ENCODE measurements at places on chromosomes 2 and 18.

GRCh38 chr2:123303731-123304130 is 721.4 kb upstream of the CNTNAP5 start:
- DNase-seq, result no peak

DNA sequence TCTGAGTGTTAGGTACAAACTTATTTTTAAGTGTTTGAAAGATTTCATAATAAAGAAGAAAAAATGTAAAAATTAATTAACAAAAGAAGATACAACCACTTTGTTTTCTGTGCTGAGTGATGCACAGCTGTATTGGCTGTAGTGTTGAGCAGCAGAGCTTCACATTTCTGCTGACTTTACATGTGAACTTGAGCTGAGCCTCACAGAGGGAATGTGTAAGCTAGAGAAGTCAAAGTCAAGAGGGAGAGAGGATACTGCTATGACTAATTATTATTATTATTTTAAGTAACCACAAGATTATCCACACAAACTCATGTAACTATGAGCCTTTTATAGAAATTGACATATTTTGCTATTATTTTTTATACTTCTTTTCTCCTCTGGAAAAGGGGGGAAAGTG is 159.1 kb upstream of the ZSWIM2 start:
- DNase-seq, result peak; percentile 3

GRCh38 chr2:24409700-24410556 is 49.6 kb upstream of the ITSN2 start:
- DNase-seq, result peak; percentile 32

DNA sequence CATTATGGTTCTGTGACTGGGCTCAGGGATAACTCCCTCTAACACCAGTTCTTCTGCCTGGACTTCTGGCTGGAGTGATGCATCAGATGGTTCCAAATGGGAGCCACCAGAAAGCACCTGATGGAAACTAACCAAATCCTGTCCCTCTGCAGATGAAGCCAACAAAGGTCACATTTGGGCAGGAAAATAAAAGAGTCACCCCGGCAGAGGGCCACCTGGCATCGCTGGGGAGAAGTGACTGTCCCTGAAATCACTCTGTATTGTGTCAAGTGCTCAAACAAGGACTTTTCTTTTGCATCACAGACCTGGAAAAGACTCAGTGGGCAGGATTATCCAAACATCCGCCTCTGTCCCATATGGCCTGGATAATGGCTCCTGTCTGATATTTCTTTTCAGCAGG is 47.5 kb downstream of the DNER start:
- no peak for DNase-seq

DNA sequence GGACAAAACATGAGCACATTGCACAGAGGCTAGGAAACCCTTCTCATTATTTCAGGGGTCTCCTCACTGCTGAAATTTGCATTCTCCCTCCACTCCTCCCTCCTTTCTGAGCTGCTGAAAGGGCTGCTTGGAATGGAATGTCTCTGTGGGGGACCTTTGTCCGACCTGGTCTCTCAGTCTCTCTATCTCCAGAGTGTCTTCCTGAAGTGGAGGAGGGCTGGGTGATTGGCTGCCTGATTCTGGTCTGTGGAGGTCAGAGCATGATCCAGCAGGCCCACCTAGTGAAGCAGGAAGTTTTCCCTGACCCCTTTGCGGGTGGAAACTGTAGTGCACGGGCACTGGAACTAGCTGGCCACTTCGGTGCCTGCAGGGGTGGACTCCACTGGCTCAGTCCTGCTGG is 560.5 kb upstream of the HS6ST1 start:
- no peak for DNase-seq

DNA sequence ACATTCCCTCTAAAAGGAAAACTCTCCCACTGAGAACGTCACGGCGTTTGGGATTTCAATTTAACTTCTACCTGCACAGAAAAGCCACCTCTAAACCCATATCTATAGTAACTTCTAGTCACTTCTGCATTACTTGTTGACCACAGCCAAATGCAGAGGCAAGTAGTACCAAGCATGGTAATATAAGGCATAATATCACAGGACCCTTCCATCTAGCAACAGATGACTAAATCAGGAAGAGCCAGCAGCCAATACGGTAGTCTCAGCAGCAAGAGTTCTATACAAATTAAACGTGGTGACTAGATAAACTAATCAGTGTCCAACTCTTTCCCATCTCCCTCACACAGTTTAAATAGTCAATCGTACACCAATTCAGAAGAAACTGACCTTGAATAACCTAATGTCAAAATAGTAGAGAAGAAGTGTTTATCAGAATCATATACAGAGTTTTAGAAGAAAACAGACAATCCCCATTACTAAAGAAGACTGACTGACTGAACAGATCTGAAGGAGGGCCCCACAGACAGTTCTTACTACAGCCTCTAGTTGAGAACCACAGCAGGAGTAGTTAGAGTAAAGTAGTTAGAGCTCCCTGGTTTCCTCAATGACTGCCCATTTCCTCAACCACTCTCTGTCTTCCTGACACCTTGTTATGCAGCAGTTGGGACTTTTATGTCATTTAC is 30.0 kb downstream of the MEMO1 start:
- no peak for DNase-seq

- no peak for DNase-seq
These were observed 280.1 kb downstream of the NEDD4L start for GRCh38 chr18:58323866-58324762.

DNA sequence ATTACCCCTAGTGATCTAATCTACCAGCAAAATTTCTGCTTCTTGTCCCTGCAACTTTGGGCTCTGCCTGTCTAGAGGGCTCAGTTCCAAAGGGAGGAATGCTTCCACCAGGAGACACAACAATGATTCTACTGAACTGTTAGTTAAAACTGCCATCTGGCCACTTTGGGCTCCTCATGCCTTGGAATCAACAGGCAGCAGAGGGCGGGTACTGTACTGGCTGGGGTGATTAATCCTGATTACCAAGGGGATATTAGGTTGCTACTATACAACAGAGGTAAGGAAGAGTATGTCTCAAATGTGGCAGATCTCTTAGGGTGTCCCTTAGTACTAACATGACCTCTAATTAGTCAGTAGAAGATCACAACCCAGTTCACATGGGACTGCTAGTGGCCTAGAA is 21.4 kb downstream of the HADHA start:
- DNase-seq, result no peak

- DNase-seq, result no peak
These were observed 295.1 kb downstream of the GALR1 start for GRCh38 chr18:77544792-77545191.

- DNase-seq, result no peak
These were observed 454.6 kb upstream of the TRIB2 start for GRCh38 chr2:12261986-12262680.

DNA sequence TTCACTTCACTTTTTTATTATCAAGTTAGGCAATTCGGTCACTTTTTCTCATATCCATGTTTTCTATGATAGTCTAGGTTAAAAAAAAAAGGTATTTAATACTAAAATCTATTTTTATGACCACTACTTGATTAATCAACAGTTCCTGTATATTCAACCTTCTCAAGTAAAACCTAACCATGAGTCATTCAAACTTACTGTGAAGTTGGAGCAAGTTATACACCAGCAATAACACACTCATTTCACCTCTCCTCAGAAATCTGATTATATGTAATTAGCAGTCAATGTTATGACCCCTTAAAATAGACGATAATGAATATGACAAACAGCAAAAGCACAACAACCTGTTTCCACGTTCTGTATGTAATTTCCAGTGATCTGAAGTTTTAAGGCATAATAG is 35.0 kb upstream of the ADAM17 start:
- DNase-seq, result no peak

GRCh38 chr18:21865043-21865442 is 124.5 kb downstream of the MIB1 start:
- DNase-seq, result no peak

- no peak for DNase-seq
These were observed 45.8 kb upstream of the RBM44 start for GRCh38 chr2:237752761-237753165.

GRCh38 chr2:98932164-98932563 is 3.9 kb downstream of the CRACDL start:
- no peak for DNase-seq

- no peak for DNase-seq
These were observed 239.8 kb downstream of the HAUS1 start for GRCh38 chr18:46343931-46344372.

DNA sequence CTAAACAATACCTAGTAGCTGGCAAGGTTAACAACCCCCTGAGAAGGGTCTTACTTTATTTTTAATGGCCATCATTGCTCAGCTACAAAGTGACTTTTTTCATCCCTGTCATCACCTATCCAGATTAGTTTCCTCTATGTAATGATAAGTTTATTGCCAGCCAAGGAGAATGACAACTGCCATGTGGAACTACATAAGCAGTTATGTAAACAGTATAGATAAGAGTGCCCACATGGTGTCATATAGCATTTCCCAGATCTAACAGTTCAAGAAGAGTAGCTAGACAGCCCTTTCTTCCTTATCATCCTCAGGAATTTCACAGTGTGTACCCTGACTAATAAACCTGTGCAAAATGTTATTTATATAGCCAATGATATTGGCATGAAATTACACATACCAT is 240.2 kb upstream of the PIK3C3 start:
- no peak for DNase-seq

DNA sequence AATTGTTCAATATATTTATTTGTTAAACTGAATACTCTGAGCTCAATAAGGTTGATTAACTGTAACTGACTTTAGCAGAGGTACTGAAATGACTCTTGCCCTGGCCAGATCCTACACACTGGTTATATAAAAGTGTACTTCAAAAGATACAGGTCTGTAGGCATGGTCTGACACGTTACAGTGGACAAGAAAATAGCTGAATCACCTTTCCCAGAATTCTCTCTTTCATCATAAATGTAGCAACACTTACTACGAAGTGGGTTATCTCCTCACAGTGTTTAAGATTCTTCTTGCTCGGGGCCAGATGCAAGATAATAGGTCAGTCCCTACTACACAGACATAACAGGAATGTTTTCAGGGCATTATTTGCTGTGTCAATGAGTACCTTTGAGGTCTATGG is 107.0 kb upstream of the ZC3H15 start:
- no peak for DNase-seq

- no peak for DNase-seq
These were observed 87.5 kb downstream of the TFCP2L1 start for GRCh38 chr2:121197369-121198091.

- DNase-seq, result no peak
These were observed 6.2 kb downstream of the DBI start for GRCh38 chr2:119372778-119373568.

DNA sequence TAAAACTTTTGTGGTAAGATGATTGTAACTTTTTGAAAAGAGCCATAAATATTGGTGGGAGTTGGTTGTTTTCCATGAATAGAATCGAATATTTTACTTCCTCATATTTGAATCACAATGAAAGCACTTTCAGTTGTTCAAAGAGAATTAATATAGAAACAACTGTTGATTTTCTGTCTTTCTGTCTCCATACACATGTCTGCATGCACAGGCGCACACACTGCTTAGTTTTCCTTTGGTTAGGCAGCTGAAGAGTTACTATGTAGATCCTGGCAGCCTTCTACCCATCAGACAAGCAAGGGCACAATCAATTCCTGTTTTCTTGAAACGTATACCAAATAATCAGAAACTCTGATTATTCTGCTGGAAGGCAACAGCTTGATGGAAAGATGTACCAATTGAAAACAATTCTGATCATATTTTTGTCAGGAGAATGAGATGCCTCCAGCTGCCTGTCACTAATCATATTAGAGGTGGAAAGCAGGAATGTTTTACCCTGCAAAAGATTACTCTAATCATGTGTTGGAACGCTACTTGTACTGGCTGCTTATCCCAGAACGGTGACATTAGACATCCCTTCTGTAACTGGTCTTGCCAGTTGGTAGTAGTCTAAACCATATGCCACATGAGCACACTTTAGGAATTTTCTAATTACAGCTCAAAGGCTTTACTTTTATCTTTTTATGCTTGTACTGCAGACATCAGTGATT is 24.0 kb downstream of the SPATS2L start:
- DNase-seq, result no peak

GRCh38 chr2:149729586-149729985 is 142.0 kb upstream of the MMADHC start:
- DNase-seq, result no peak

- DNase-seq, result no peak
These were observed 241.9 kb downstream of the PTPRM start for GRCh38 chr18:7808992-7809391.

DNA sequence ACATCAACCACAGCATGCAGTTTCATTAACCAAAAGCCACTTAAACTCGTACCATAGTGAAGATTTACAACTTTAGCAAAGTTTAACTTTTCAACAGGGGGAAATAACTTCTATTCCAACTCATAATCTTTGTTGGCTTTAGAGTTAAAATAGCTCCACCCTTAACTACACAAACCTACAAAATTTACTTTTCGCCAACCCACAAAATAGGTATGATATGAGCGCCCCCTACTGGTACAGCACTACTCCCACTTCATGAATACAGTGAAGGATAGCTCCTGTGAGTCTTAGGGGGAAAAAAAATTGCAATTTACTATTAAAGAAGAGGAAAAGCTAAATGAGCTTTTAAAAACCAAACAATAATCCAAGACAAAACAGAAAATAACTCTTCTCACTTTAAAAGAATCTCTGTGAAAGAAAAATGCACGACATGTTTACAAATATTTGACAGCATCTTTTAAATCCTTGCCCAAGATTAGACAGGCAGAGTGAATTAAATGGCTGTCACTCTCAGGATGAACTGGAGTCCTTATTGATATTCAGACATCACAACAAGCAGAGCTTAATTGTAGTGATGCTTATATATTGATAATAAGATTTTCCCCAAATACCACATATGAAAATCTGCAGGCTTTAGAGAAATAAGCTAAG is 32.2 kb downstream of the TMEFF2 start:
- peak; percentile 44 for DNase-seq

GRCh38 chr18:59377613-59378337 is 18.7 kb upstream of the LMAN1 start:
- DNase-seq, result no peak

GRCh38 chr2:152566728-152567069 is 150.6 kb downstream of the PRPF40A start:
- DNase-seq, result no peak

DNA sequence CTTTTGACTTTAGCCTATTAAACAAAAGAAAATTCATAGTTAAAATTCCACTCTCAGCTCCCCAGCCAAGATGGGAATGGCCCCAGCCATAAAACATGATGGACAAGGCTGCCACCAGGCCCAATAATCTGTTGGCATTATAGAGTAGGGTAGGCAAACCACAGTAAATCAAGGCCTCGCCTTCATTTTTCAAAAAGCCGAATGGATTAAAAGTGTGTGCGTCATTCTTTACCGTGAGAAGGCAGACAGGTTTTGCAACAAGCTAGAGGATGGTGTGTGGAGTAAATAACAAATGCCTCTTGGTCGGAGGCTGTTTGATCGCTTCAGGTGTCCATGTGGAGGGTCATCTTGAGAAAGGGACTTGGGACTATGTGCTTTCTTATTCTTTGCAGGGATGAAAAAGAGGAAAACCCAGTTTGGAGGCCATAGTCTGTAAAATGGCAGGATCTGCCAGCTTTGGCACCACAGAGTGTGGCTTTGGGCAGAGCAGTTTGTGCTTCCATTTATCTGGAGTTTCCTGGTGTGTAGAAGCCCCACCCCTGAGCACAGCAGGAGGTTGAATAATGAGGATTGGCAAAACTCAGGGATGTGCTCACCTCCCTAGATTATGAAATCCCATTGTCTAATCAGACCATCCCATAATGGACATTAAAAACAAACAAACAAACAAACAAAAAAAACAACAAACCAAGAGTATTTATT is 57.1 kb upstream of the ITGB6 start:
- DNase-seq, result no peak

Measured in fibroblast of skin of left biceps (primary cell).